ENCODE measurements at places on chromosomes 7 and 10.

DNA sequence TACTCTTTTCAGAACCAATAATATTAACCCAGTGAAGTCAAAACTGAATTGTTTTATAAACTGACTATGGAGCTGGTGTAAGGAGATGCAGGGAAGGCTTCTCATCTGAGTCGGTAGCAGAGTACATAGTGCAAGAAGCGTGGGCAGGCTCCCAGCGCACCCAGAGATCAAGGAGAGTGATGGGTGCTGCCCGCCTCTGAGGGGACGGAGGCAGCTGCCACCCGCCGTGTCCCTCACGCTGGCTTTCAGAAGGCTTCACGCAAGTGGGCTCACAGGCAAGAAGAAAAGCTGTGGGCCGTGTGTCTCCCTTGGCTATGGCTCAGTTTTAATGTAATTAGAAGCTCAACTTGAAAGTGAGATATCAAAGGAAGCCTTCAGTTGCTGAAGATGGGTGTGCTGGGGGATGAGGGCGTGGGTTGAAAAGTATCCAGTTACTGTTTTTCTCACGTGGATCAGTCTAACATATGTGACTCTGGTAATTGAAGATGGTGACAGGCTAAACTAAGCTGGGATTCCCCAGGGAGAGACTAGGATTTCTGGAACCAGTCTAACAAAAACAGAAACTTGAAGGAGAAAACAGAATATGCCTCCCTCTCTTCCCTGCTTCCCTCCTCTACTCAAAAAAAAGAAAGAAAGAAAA, 159.9 kb downstream of the MGMT start:
- DNase-seq = no peak

DNA sequence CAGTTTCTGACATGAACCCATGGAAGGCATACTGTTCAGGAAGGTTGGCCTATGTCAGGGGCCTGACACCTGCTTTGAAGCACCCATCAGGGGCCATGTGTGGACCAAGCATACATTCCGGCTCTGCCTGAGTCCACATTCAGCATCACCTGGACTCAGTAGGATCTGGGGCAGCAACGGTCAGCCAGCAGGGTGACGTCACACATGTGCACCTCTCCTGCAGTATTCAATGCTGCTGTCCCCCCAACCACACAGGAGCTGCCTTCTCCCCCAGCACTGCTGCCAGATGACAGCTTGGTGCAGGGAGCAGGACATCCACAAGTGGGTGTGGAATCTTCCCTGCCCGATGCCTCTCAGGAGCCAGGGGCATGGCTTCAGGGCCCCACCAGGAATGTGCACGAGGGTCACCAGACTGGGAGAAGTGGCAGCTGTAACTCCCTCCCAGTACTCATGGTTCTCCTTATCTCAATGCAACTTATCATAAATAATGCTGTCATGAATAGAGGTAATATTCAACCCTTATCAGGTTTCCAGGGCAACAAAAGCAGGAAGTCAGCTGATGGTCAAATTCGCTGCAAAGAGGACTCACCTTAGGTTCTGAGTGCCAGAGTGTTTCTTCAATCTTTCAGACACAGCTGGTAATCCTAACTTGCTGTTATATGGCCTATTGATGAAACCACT, 292.9 kb downstream of the PAXIP1 start:
- DNase-seq = no peak

- no peak for DNase-seq
Measured at GRCh38 chr10:69091143-69091651, 3.3 kb downstream of the SRGN start.

- no peak for DNase-seq
Measured at GRCh38 chr7:137834552-137834951, 12.2 kb downstream of the DGKI start.

DNA sequence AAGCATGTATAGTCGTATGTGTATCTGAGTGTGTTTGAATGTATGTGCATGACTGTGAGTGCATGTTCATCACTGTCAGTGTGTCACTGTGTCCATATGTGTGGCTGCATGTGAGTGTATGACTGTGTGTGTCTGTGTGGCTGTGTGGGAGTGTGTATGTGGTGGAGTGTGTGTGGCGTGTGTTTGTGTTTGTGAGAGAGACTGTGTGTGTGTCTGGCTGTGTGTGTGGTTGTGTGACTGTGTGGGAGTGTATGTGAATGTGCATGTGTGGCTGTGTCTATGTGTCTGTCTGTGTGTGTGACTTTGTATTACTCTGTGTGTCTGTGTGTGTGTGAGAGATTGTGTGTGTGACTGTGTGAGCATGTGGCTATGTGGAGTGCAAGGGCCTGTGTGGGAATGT, 502.4 kb downstream of the DNAJB6 start:
- DNase-seq = no peak

DNA sequence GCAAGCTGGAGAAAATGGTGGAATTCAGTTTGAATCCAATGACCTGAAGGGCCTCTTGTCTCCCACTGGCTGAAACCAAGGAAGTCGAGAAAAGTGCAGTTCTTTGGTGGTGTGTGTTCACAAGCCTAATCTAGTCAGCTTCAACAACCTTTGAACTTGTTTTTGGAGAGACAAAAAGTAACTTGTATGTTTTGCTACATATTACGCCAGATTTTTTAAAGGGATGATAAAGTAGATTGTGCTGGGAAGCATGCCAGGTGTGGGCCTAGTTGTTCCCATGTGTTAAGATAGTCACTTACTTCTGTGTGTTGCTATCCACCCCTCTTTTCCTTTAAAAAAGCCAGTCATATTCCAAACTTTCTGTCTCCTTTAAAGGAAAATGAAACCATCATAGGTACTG, 79.7 kb upstream of the FAM3C start:
- no peak for DNase-seq

Data from stimulated activated CD4-positive, alpha-beta T cell treated with anti-CD3 and anti-CD28 coated beads, Interleukin-1b, Interleukin-23, amount 100 ng/mL, for 24 hours (primary cell).